ENCODE measurements at places on chromosomes 4 and X.
A peak's percentile ranks its signal among the peaks of the same experiment; 100 is the strongest.

GRCh38 chr4:141132072-141132708, 1.1 kb downstream of the RNF150 start:
- DNase-seq, result no peak

GRCh38 chrX:10831716-10832502, 211.5 kb upstream of the MID1 start:
- DNase-seq, result no peak

DNA sequence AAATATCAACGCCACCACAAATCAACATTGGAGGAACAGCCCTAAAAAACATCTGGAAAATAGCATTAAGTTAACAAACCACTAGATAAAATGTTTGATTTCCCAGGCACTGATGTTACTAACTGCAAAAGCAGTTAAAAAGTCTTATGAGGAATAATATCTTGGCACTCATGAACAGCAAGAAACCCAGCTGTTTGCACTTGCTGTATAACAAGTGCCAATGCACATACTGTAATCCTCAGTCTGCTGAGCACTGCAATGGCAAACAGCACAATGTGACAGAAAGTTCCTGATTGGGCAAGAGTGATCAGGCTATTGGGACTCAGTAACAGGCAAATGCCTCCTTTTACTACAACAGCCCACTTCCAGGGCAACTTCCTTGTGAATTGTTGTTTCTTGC, 20.8 kb upstream of the SEC24B start:
- no peak for DNase-seq

DNA sequence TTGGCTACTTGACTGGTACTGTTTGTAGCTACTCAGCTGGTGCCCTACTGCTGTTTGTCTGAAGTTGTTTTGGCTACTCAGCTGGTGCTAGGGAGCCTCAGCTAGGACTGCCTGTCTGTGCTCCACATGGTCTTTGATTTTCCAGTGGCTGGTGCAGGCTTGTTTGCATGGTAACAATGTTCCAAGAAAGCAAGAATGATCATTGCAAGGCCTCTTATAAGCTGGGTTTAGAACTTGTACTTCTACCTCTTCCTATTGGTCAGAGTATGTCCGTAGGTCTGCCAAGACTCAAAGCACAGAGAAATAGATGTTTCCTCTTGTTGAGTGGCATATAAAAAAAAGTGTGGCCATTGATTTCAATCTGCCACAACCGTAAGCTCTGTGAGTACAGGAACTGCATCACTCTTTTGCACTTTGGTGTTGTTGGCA, 17.6 kb downstream of the NFKB1 start:
- DNase-seq, result no peak

DNA sequence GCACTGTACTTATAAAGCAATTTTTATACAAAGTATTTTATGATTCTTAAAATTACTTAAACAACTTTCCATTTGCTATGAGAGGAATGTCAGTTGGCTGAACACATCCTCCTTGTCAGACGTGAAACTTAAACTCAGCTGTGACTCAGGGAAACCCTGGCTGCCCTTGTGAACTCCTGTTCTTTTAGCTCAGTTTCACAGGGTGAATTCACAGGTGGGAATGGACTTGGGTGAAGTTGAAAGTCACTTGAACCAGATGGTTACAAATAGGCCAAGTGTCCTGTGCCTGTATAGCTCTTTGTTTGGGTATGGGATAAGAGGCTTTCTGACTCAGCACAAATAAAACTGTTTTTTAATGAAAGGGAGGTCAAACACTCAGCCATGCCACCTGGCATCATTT, 67.4 kb upstream of the FAM47B start:
- DNase-seq, result no peak

GRCh38 chr4:56414135-56414670, 21.2 kb downstream of the PPAT start:
- DNase-seq, result no peak

GRCh38 chr4:39166177-39166576, 16.2 kb upstream of the WDR19 start:
- no peak for DNase-seq

GRCh38 chrX:20514358-20514757, 247.6 kb upstream of the RPS6KA3 start:
- DNase-seq, result no peak

DNA sequence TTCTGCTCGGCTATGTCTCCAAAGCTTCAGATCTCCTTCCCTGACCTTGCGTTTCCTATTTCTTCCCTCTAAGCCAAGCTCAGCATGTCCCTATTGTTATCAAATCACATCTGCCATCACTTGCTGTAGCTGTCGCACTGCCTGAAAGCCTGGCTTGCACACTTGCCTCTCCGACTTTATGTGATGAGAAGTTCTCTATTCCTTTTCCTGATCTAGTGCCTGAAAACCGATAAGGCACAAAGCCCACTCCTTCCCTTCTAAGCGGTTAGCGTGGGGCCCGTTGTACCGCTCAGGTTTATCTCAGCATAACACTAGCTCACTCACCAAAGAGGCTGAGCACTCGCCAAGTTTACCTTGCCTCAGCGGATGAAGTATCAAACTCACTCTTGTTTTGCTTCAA, 816 bp downstream of the NMU start:
- no peak for DNase-seq

DNA sequence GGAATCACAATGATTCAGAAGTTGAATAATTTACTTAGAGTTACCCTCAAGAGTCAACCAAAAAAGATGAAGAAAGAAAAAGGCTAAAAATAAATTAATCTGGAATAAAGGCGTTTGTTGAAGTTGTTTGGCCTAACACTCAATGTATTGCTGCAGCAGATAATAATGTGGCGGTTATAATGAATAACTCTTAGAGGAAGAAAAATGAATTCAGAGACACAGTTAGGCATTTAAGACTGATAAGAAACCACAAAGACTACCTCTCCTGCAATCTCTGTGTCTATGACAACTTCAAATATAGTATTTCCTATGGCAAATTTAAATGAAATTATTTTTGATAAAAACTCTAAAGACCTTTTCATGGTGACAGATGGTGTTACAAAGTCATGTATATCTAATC, 1369.1 kb upstream of the AGA start:
- no peak for DNase-seq

DNA sequence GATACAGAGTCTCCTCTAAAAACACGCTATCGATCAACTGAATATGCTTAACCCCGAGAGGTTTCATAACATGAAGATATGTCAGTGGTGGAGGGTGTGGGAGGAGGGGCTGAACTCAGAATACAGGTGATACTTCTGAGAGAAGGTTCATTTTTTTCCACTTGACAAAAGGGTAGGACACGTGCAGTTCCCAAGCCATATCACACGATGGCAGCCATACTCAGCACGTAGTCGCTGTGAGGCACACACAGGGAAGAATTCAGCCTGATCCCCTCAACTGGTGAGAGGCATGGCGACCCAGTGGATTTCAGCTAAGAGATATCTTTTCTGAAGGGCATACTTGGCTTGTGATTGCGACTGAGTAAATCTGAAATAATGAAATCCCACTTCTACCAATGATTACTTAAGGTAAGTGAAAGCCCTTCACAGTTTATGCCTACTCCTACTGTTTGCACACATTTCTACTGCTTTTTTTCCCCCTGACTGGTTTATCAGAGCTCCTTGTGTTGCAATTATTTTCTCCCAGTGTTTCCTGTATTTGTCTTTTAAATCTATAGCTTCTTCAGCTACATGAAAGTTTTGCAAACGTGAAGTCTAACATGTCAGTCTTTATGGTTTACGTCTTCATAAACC, 133.1 kb downstream of the CORIN start:
- no peak for DNase-seq

- no peak for DNase-seq
Measured at GRCh38 chrX:6067600-6067999, 161.1 kb downstream of the NLGN4X start.

DNA sequence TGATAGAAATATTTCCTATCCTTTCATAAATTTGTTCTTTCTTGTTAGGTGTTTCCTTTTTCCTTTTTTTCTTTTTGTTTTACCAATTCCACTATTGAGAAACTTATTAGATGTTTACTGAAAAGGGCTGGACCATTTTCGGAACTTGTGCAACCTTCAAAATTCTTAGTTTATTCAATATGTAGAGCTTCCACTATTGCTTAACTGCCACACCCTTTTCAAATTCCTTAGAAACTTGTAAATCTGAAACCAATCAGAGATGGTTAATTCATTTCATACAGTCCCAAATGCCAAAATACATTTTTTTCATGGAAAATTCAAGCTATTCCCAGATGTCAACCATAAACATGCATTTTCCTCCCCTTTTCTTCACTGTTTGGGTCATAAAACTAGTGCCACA, 66.1 kb upstream of the SLC39A8 start:
- DNase-seq, result no peak

DNA sequence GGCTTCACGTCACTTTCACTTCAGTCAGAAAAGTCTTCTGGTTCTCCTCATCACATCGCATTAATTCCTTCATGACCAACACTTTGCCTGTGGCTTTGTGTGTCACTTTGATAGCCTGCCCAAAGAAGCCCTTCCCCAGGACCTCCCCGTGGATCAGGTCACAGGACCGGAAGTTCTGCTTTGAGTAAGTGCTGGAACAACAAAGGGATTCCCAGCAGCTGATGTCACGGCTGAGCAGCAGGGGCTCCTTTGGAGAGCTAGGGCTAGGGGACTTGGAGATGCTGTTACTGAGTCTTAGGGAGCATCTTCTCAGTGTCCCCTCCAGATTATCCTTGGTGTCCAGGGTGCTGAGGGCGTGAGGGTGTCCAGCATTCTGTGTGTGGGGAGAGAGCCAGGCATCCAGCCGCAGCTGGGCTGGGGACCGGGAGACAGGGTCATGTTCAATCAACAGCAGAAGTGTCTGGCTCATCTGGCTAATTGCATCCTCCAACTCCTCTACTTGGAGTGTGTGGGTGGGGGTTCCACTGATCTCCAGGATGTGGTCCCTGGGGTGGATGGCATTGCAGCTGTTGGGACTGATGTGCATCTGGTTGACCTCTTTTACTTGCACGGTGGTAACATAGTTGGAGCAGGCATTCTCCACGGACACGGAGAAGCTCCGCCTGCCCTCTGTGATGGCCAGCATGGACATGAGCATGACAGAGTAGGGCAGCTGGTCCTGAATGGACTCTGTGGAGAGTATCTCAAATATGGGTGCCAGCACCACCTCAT, 39.2 kb upstream of the ARHGAP6 start:
- DNase-seq, result no peak

DNA sequence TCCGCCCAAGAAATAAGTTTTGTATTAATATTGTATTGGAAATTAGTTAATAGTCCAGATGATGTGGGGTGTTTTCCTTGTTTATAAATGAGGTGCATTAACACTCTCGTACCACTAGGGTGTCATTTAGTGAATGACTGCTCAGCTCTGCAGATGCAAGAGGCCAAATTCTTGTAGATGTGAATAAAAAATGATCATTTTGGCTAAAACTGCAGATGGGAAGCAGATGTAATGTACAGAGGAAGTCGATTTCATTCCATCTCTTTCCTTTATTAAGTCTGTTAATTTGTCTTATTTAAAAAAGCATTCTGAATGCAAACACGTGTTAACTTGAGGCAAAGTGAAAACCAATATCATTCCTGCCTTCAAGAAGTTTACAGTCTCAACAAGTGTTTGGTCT, 108.1 kb downstream of the DHX15 start:
- DNase-seq, result peak; percentile 35

DNA sequence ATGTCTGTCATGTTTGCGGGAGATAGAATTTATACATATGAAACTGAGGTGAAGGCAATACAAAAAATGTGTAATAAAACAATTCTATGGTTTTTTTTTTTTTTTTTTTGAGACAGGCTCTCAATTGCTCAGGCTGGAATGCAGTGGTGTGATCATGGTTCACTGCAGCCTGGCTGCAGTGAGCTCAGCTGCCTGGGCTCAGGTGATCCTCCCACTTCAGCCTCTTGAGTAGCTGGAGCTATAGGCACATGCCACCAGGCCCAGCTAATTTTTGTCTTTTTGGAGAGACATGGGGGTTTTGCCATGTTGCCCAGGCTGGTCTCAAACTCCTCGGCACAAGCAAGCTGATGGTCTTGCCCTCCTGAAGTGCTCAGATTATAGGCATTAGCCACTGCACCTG, 10.1 kb downstream of the RADX start:
- DNase-seq, result no peak

GRCh38 chr4:153067376-153067775, 131.3 kb downstream of the FHDC1 start:
- DNase-seq, result no peak

DNA sequence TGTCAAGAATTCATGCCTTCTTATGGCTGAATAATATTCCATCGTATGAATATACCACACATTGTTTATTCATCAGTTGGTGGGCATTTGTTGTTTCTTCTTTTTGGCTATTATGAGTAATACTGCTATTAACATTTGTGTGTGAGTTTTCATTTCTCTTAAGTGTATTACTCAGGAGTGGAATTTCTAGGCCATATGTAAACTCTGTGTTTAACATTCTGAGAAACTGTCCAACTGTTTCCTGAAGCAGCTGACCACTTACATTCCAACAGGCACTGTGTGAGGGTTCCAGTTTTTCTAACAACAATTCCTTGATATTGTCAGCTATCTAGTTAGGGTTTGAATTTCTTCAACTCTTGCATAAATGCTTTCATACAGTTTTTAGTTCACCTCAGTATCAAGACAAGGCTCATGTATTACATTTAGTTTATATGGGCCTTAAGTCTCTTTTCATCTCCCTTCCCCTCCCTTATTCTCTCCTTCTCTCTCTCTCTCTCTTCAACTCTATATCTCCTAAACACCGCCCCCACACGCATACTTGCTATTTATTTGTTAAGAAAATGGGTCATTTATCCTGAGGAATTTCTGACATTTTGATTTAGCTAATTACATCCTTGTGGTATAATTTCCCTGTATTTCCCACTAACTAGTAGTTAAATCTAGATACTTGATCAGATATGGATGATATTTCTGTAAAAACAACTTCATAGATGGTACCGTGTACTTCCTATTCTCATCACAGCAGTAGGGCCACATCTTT, 77.4 kb downstream of the WDR19 start:
- no peak for DNase-seq

- peak; percentile 27 for DNase-seq
Measured at GRCh38 chr4:1194010-1194900, 21.9 kb upstream of the SPON2 start.

DNA sequence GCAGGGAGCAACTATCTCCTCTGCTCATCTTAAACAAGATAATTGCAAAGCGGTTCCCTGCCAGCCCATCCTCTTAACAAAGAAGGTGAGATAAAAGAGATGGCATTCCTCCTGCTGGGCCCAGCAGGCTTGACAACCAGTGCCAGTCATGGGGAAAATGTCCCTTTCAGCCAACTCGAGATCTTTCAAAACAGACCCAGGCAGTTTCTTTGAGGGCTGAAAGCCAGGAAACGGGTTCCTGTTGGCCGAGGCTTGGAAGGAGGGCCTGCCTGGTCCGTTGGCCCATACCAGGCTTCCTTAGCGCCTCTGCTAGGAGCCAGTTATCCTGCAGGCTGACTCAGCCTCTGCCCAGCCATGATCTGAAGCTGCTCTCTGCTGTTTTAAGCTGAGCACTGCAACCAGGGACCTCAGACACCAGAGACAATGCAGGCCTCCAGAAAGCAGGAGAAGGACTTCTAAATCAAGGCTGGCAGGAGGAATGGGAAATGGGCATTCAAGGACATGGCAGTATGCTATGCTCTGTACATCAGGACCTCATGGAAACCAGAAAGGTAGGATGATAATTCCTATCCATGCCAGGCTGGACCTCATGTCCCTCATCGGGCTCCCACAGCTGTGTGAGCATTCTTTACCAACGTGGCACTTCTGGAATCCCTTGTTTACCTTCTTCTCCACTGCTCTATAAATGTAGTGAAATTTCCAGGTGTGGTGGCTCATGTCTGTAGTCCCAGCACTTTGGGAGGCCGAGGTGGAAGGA, 42.4 kb upstream of the SLC2A9 start:
- no peak for DNase-seq

- DNase-seq, result no peak
Measured at GRCh38 chr4:40840255-40840984, 90.7 kb downstream of the NSUN7 start.

GRCh38 chr4:166981847-166982246, 252.4 kb downstream of the SPOCK3 start:
- DNase-seq, result no peak
